ENCODE measurements at places on chromosomes 3 and 15. TPM values are rescaled to one million over a fixed set of nuclear protein-coding genes. Genes with fewer than 3 reads are reported as not detected.

FOXL2NB gene
- total RNA-seq: not detected

SLC30A4 gene
- 8.9 TPM for total RNA-seq

SAXO2 gene
- total RNA-seq: 0.52 TPM

NLGN1 gene
- total RNA-seq: 5.7 TPM

CDHR4 gene
- total RNA-seq: not detected

THUMPD3 gene
- 43.8 TPM for total RNA-seq

Data from skeletal muscle tissue (tissue), 5 donors.